Bladder microvascular endothelial cell (primary cell): ENCODE measurements at places on chromosomes 7 and 10. TPM values are rescaled to one million over a fixed set of nuclear protein-coding genes. Genes with fewer than 3 reads are reported as not detected.

PDLIM1 gene
- 36.1 and 74.6 TPM in 2 replicates for total RNA-seq

SLC16A9 gene
- total RNA-seq = 0.13 and 0.16 TPM in 2 replicates

GIMAP1 gene
- total RNA-seq = 11.1 and 26.7 TPM in 2 replicates

SKIDA1 gene
- total RNA-seq = 0.94 and 0.97 TPM in 2 replicates

MMP21 gene
- total RNA-seq = 0.57 TPM in 1 of 2 replicates, not detected in the other

TMEM213 gene
- not detected in 2 replicates for total RNA-seq

TLX1 gene
- total RNA-seq = not detected in 2 replicates

TMEM196 gene
- not detected in 2 replicates for total RNA-seq

BUD23 gene
- total RNA-seq = 32.9 and 36.8 TPM in 2 replicates

TUBB8 gene
- total RNA-seq = not detected in 2 replicates

TACR2 gene
- total RNA-seq = 0.06 TPM in 1 of 2 replicates, not detected in the other

KIF11 gene
- total RNA-seq = 14.5 and 17.6 TPM in 2 replicates

CCDC3 gene
- total RNA-seq = 1.5 and 4.8 TPM in 2 replicates

WNT16 gene
- not detected in 2 replicates for total RNA-seq

NODAL gene
- total RNA-seq = not detected in 2 replicates

CCDC7 gene
- 3.9 and 12.9 TPM in 2 replicates for total RNA-seq

ZMIZ2 gene
- 4.7 and 14.9 TPM in 2 replicates for total RNA-seq

YKT6 gene
- 61.8 and 74.7 TPM in 2 replicates for total RNA-seq

PRTFDC1 gene
- 5.7 and 9.1 TPM in 2 replicates for total RNA-seq

SLC18A3 gene
- total RNA-seq = not detected in 2 replicates

HOXA10 gene
- 2.3 and 2.6 TPM in 2 replicates for total RNA-seq

DNAJC30 gene
- total RNA-seq = 0.81 and 2.4 TPM in 2 replicates

GPR15LG gene
- total RNA-seq = not detected in 2 replicates

SFR1 gene
- 5.0 and 6.0 TPM in 2 replicates for total RNA-seq

SPDYE11 gene
- total RNA-seq = not detected in 2 replicates
